Right hindlimb (tissue), 1 donor: ENCODE measurements at places on chromosomes 16 and 17.

GRCh38 chr17:12768255-12768654, 21.0 kb upstream of the ARHGAP44 start:
- no peak for DNase-seq

- no peak for DNase-seq
Observed at GRCh38 chr17:82386255-82386831, 14.8 kb downstream of the UTS2R start.

- no peak for DNase-seq
Observed at GRCh38 chr16:58824201-58824600, 90.1 kb upstream of the GOT2 start.

DNA sequence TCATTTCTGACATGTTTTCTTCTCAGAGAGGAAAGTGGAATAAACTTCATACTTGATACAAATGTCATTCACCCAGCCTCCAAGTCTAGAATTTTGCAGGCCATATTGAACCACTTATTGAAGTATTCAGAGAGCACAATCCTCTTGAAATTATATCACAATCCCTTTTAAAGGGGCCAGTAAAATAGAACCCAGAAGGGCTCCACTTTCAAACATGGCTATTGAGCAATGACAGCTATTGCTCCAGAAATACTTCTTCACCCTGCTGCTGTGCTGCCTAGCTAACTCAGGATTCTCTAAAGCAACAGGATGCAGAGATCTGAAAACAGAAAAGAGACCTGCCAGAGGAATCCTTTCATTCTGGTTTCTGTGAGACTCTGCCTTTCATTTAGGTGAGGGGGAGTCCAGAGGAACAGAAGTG, 275.0 kb upstream of the CDH5 start:
- DNase-seq: no peak

DNA sequence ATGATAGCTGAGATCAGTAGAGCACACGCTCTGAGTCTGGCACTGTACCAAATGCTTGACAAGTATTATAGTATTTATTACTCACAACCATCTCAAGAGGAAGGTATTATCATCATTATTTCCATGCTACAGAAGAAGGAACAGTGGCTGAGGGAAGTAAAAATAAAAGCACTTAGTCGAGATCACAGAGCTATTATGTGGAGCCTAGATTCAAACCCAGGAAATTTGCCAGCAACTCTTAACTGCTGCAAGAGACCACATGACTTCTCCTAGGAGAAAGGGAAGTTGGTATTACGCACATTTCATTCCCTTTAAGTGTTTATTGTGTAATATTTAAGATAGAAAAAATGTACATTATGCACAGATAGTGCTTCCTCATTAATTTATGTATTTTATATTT, 1.0 kb upstream of the RHOT1 start:
- DNase-seq: no peak

DNA sequence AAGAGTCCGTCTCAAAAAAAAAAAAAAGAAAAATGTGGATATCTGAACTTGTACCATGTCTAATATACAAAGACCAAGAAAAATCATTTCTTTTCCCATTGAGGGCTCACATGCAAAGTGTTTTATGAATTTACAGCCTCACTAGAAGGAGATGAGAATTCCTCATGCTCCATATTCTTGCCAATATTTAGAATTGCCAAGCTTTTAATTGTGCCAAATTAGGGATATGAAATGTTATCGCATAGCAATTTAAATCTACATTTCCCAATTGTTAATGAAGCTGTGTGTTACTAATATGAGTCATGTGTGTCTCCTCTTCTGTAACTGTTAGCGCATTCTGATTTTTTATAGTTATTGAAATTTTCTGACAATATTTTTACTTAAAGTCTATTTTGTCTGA, 63.0 kb upstream of the CRYM start:
- DNase-seq: no peak

DNA sequence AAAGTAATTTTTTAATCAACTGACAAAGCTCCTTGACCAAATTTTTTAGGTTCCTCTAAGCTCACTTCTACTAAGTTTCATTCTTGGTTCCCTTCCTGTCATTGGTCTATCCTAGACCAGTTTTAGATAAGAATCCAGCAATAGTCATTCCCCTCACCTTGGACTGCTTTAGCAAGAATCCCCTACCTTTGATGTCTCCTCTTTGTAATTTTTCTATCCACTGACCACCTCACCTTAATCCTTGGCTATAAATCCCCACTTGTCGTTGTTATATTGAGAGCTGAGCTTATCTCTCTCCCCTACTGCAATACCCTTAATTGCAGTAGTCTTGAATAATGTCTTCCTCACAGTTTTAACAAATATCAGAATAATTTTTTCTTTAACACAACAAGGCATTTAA, 107.2 kb downstream of the USP32 start:
- no peak for DNase-seq

- no peak for DNase-seq
Observed at GRCh38 chr16:593406-593805, 3.5 kb downstream of the RAB40C start.

GRCh38 chr16:13300066-13300840, 398.9 kb downstream of the SHISA9 start:
- DNase-seq: no peak

- no peak for DNase-seq
Observed at GRCh38 chr16:8589057-8589899, 1.0 kb downstream of the TMEM114 start.

DNA sequence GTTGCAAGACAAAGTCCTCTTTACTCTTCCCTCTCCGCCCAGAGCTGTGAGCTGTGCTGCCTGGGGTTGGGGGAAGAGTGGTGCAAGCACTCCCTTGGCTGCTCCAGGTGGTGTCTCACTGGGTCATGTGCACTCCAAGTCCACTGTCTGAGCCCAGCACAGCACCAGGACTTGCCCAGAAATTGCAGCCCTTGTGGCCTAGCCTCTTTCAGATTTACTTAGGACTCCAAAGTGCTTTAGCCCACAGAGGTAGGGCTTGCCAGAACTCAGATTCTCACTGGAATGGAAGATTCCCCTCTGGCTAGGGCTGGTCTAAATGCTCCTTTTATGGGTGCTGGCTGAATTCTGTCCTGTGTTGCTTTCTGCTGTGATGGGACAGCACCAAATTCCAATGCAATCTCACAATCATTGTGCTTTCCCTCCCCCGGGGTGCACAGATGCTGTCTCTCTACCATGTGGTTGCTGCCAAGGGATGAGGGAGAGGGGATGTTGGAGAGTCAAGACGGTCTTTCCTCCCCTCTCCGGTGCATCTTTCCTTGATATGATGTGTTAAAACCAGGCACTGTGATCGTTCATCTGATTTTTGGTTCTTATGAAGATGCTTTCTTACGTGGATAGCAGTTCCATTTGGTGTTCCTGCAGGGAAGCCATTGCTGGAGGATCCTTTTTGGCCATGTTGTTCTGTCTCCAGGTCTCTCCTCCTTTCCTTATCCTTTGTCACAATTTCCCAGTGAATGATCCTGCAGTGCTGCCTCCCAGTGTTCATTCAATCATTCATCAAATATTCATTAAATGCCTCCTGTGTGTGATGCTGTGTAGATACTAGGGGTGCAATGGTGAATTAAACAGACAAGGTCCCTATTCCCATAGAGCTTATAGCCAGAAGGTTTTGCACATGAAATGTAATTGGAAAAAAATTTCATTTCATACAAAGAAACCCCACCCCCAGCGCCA, 216.3 kb downstream of the SPECC1 start:
- no peak for DNase-seq

GRCh38 chr17:57939797-57940196, 15.4 kb downstream of the CUEDC1 start:
- DNase-seq: no peak

- DNase-seq: no peak
Observed at GRCh38 chr17:37109106-37109505, 160.4 kb downstream of the AATF start.

DNA sequence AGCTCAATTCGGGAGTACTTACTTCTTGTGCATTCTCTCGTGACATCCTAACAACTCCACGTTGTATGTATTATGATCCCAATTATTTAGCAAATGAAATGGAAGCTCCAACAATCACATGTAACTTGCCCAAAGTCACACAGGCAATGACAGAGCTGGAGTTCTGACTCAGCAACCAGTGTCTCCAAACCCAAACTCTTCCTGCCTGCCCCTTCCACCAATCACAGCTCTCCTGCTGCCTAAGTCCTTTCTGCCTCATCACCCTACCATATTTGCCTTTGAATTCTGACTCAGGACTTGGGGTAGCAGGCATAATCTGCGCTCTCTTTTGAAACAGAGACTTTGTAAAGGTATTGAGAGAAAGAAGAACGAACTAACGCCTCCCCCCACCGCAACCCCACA, 245.2 kb upstream of the MAF start:
- no peak for DNase-seq

GRCh38 chr17:63290784-63291183, 155.3 kb downstream of the CYB561 start:
- DNase-seq: no peak

DNA sequence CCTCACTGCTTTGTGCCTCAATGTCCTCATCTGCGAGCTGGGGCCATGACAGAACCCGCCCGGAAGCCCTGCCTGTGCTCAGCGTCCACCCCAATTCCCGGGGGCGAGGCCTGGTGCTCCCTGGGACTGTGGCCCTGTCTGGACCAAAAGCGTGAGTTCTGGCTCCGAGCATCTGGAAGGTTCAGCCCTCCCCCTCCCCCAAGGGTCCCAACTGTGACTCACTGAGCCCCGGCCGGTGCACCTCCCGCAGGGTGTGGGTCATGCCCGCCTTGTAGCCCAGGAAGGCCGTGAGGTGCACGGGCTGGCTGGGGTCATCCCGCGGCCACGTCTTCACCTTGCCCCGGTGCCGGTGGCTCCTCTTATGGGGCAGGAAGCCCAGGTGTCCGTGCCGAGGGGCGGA, 755 bp downstream of the RPL3L start:
- peak; percentile 18 for DNase-seq

- peak; percentile 37 for DNase-seq
Observed at GRCh38 chr17:27354051-27354490, 60.2 kb downstream of the WSB1 start.

DNA sequence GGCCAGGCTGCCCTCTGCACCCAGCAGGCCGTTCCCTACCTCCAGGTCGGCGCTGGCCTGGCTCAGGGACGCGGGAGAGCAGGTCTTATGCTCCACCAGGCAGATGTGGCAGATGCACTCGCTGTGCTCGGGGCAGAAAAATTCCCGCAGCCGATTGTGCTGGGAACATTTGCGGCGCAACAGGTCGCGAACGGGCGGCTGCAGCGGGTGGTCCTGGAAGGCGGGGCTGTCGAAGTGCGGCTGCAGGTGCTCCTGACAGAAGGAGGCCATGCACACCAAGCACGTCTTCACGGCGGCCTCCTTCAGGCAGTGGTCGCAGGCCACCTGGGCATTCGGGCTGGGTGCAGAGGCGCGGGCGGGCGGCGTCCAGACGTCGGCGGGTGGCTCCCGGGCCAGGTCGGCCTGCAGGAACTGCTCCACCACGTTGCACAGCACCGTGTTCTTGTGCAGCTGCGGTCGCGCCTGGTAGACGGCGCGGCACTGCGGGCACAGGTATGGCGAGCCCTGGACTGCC, 439 bp downstream of the TRIM25 start:
- DNase-seq: no peak
